ENCODE measurements at places on chromosomes 3 and 15.

- no peak for DNase-seq
These were observed 21.1 kb downstream of the PARP15 start for GRCh38 chr3:122598556-122598955.

GRCh38 chr3:64332459-64333350, 107.4 kb upstream of the PRICKLE2 start:
- no peak for DNase-seq

DNA sequence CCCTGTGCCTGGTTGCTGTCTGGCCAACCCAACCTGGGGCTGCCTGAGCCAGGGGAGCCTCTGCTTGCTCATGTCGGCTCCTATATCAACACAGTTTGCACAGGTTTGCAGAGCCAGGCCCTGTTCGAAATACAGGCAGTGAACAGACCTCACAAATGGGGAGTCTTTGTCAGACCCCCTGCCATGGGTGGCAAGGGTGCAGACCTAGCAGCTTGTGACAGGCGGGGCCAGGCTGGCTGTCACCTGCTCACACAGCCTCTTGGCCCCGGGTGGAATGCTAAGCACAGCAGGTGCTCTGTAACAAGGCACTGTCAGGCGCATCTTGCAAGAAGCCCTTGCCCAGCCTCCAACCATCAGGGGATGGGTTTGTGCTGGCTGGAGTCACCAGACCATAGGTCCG, 47.3 kb downstream of the BDH1 start:
- DNase-seq = no peak

DNA sequence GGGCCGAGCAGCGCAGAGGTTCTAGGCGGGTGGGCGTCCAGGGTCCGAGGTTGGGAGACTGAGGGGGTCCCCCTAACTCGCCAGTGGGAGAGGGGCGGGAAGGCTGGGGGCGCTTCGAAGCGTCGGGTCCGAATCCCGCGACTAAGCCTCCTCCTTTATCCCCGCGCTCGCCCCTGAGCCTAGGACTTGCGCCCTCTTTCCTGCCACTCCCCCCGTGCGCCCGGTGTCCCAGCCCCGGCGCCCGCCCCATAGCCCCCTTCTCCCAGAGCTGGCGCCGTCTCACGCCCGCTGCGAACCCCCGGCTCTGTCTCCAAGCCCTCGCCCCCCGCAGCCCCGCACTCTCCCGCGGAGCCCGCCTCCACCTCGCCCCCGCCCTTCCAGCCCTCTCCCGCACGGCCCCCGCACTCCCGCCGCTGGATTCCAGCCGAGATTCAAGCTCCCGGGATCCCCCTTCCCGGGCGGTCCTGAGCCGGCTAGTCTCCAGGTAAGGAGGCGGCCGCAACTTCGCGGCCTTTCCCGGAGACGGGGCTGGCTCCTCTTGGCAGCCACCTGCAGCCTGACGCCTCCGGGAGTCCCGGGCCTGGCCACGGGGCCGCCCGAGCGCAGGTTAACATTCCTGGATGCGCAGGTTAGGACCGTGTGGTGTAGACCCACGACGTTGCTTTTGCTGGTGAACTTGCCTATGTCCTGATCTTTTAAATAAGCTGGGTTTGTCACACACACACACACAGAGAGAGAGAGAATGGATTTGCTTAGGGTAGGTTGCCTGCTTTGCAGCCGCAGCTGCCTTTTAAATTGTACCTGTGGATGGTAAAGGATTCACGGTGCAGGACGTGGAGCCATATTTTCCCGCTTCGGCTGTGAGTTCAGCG, 563 bp downstream of the PXYLP1 start:
- no peak for DNase-seq

DNA sequence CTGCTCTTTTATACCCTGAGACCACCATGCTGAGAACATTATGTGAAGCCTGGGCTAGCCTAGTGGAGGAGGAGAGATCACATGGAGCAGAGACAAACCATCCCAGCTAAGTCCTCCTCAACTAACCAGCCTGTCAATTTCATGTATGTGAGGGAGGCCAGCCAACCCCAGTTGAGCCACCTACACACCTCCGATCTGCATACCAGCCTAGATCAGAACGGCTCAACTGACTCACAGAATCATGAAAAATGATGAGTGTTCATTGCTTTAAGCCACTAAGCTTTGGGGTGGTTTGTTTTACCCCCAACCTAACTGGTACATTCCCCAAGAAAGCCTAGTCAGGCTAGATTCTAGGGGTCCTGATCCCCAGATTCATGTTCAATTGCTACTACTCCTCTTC, 19.4 kb upstream of the CA12 start:
- no peak for DNase-seq

DNA sequence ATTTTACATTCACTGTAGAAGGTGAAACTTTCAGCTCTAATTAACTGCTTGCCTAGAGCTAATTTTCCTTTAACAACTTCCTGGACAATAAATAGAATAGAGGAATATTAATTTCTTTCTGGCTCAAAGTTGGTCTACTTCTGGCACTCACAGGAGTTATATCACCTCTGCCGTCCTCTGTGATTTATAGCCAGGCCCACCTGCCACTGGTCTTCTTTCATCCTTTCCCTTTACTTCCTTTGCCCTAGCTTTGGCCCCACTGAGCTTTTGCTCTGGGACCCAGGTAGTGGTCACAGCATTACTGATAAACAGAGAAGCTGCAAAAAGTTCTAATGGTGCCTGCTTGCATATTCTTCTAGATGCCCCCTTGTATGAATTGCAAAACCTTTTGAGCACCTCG, 49.3 kb upstream of the ABHD10 start:
- DNase-seq = no peak

DNA sequence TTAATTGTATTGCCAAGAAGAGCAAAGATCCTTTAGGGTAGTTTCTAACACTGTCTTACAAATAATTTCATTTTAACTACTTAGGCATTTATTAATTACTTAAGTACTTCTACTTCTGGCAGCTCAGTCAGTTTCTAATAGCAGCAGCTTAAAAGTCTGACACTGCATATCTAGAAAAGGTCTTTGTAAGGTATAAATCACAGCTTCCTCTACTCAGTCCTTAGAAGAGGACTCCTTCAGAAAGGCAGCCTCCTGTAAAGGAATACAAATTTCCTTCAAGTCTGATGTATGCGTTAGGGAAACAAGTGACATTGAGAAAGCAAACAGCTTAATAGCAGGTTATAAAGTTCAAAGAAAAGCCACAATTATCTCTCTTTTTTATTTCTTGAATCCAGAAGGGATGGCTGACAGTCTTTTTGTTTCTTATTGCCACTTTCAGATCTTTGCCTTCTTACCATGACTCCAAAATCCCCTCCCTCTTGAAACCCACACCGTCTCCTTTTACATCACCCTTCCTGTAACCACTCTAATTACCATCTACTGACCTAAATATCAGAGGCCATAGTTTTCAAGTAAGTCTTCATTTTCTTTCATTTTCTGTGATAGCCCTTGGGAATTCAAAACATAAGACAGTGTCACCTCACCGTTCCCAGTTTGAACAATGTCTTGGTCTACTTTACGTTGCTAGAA, 109.5 kb downstream of the CGGBP1 start:
- DNase-seq = no peak

Measured in right renal cortex interstitium (tissue), 3 donors.